ENCODE measurements at places on chromosomes 6 and 20.

- DNase-seq = no peak
Observed at GRCh38 chr6:1325461-1326309, 13.8 kb downstream of the FOXQ1 start.

DNA sequence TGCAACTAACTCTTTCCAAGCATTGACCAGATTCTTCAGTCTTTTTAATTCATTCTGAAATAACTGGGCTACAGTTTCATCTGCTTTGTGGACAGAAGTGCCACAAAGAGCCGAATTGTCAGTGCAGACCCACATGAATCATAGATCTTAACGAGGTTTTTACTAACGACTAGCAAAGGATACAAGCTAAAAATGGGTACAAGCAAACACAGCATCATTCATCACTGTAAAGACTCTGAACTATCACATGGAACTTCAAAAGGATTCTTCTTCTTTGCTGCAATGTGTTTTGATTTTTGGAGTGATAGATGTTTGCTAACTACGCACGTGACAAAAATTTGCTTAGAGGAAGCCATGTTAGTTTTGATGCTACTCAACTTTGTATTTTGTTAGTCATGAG lies 227.1 kb downstream of the ESR1 start:
- DNase-seq = no peak

DNA sequence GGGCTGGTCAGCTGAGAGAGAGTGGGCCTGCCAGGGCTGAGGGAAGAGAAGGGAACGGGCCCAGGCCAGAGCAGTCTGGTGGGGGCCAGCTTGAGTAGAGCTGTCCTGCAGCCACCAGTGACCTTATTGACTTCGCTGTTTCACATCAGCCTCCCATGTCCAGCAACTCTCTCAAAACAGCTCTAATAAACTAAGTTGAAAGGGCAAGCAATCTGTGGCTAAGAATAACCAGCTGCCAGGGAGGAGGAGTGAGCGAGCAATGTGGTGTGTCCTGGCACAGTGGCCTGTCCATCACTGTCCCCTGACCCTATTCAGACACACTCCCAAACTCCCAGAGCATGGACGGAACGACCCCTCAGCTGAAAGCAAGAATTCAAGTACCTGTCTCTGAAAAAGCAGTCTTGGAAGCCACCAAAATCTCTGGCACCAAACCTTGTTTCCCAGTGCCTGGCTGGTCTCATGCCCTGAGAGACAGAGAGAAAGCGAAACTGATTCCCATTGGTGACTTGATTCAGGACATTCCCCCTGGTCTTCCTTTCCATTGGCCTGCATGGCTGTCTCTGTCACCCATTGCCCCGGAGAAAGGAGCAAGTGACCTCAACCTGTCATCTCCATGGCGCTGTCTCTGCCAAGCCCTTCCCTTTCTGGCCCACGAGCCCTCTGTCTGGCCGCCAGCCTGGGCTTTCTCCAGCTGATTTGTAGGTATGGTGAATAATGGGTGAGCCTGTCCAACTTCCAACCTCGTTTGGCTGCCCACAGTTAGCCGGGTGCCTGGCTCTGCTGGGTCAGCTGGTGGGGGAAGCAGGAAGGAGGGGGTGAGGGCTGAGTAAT lies at the start of gene DDO:
Gene DDO, minus strand, starts transcription at position 490 of the 831 bp plus-strand sequence. CDS start 2,113 bp downstream, outside the sequence.
- DNase-seq = no peak

GRCh38 chr20:34755367-34755766 lies 51.2 kb downstream of the TP53INP2 start:
- DNase-seq = no peak

DNA sequence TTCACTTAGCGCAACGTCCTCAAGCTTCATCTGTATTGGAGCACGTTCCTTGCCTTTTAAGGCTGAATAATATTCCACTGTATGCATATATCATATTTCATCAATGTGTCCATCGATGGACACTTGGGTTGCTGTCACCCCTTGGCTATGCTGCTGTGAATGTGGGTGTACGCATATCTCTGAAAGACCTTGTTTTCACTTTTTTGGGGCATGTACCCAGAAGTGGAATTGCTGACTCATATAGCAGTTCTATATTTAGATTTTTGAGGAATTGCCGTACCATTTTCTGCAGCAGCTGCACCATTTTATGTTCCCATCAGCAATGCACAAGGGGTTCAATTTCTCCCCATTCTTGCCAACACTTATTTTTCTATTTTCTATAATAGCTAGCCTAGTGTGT lies 22.8 kb upstream of the SLC23A2 start:
- no peak for DNase-seq

- no peak for DNase-seq
Observed at GRCh38 chr20:49115564-49115963, 69.5 kb downstream of the CSE1L start.

DNA sequence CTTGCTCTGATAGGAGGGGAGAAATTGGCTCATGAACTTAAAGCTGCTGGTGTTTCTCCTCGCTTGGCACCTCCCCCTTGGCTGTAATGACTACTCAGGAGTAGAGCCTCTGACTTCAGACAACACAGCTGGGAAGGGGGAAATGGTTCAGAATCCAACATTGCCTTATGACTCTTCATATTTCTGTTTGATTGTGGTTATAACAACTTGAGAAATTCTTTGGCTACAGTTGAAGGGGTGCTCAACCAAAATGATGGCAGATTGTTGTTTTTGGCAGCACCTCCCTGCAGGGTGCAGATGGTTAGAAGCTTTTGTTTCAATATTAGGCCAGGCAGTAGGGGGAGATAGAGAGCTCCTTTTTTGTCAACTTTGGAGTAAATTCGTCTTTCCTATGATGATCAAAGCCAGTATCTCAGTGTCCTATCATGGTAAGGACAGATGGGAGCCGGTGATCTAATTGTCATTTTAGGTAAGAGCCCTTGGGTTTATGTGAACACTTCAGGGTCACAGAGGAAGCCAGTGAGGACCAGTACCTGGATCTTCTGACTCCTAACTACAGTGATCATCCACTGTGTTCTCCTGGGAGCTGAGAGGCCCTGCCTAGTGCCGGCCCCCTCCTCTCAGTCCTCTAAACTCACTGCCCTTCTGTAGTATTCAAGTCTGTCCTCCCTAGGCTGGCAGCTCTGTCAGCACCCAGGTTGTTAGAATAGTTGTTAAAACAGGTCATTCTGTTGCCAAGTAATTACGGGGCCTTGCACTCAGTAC lies 39.9 kb downstream of the RPRD1B start:
- peak; percentile 36 for DNase-seq

DNA sequence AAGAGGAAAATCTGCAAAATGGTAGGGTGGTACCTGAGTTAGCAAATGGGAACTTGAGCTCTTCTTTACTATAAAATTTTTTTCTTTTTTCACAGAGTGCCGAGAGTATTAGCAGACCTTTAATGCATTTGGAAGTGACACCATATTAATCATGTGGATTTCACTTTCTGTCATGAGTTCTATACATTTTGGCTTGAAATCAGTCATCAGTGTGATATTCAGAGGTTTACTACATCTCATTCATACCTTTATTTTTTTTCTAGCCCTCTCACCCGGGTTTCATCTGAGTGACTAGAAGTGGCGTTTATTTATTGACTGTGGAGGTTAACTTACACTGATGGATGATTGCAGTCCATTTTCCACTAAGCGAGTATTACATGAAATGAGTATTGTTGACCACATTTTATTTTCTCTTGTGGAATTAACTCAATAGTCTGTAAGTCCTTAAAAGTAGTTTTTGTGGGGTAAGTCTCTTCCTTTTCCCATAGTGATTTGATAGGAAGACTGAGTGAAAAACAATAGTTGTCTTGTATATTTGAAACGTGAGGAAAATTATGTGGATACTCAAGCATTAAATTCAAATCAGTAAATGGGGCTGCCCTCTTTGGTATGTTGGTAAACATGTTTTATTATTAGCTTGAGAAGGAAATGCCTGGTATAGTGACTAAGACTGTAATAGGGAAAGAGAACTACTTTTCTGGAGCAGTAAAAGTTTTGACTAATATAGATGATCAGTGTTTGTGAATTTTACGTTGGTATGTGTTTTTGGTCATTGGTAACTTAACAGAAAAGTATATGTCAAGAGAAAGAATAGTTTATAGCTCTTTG lies 55.5 kb downstream of the JARID2 start:
- no peak for DNase-seq

Data from NCI-H345 (cell line).